ENCODE measurements at places on chromosomes 12 and 14.

DNA sequence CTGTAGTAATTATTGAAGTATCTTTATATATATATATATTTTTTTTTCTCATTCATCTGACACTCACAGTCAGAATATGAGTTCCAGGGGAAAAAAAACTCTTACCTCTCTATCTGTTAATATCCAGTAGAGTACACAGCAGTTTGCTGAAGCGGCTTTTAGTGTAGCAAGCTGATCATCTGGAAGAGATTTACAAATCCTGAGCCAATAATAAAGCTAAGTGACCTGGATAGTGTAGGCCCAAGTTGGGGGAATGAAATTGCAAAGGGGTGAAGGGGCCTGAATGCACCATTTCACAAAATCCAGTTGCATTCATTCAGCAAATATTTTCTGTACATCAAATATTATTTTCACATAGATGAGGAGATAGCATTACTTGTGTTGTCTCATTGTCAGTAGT lies 234.6 kb upstream of the FLRT2 start:
- DNase-seq = no peak

GRCh38 chr12:101794574-101794973 lies 36.2 kb downstream of the GNPTAB start:
- no peak for DNase-seq

DNA sequence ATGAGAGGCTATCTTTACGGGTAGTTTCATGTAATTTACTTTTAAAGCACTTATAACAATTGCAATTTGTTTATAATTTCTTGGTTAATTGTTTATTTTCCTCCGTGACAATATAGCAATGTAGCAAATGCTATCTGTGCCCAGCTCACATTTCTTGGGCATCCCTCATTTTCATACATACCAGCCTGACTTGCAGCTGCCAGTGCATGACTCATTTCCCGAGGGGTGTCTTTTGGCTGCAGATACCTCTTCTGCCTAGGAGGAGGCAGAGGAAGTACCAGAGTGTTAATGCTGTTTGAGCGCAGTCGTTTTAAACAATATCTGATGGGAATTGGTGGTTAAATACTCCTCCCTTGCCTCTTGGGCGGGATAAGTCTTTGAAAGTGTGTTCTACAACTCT lies 104.2 kb upstream of the ABCD2 start:
- DNase-seq = no peak

DNA sequence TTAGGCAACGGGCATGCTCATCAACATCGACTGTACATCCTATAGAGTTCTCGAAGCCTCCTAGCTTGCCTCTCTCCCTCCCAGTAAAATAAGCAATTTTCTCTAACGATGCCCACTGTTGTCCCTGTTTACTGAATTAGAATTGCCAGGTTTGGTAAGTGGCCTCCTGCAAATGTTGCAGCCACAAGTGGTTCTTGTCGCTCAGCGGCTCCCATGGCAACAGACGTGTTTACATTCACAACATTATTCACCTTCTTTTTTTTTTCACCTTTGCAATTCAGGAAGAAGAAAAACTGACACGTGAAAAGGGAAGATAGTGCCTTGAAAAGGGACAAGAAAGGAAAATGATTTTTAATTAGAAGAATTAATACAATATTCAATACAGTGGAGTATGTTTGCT lies 100.9 kb upstream of the PKP2 start:
- no peak for DNase-seq

DNA sequence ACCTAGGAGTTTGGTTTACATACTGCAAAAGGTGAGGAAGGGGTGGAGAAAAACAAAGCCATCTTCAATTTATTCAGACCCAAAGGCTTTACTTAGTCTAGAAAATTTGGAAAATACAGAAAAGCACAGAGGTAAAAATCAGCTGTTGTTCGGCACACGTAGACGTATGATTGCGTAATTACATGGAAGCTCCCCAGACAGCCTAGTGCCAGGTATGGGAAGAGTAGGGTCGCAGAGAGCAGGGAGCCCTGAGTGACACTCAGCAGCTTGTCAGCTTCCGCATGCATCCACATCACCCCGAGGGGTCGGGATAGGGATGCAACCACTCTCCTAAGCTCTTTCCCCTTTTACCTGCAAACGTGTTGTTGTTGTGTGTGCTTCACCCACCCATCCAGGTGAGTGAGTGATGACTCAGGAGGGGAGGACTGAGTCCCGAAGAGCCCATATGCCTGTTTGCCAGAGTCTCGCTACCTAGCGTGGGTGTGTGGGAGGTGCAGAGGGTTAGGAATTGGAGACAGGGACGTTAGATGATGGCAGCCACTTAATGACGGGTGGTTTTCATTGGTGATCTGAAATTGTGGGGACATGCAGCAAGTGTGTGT lies 20.1 kb downstream of the PIWIL1 start:
- DNase-seq = no peak

GRCh38 chr14:49851813-49852212 lies 775 bp downstream of the NEMF start:
- DNase-seq = no peak

- no peak for DNase-seq
These were observed 27.6 kb downstream of the SBNO1 start for GRCh38 chr12:123337070-123337469.

- no peak for DNase-seq
These were observed 300.9 kb downstream of the CACNA1C start for GRCh38 chr12:2353691-2354090.

DNA sequence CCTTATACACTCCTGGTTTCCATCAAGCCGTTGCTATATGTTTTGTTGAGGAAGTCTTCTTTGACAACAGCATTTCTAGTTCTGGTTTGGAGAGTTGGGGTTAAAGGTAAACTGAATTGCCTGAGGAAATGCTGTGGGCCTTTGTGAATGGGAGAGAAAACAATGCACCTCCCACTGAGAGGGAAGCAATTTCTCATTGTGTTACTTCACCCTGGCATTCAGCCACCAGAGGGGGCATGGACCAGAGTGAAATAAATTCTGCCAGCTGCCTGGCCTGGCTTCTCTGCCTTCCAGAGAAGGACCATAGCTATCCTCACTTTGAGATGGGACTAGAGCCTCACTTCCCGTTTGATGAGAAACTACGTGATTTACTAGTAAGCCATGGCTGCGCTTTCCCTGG lies 475.3 kb downstream of the EGLN3 start:
- DNase-seq = peak; percentile 0

DNA sequence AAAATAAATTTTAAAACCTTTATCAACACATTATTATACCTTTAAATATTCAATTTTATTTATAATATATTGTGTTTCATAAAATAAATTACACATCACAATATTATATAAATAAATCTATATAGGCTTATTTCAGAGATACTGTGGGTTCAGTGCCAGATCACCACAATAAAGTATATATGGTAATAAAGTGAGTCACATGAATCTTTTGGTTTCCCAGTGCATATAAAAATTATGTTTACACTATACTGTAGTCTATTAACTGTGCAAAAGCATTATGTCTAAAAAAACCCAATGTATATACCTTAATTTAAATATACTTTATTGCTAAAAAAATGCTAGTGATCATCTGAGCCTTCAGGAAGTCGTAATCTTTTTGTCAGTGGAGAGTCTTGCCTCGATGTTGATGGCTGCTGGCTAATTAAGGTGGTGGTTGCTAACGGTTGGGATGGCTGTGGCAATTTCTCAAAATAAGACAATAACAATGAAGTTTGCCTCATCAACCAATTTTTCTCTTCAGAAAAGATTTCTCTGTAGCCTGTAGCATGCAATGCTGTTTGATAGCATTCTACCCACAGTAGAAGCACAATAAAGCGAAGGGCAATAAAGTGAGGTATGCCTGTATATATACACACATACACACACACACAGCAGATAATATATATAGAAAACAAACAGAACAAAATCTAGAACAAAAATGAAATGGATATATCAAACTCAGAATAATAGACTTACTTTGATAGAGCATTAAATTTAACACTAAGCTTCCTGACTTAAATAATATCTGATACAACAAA lies 32.4 kb downstream of the CCDC59 start:
- DNase-seq = no peak

DNA sequence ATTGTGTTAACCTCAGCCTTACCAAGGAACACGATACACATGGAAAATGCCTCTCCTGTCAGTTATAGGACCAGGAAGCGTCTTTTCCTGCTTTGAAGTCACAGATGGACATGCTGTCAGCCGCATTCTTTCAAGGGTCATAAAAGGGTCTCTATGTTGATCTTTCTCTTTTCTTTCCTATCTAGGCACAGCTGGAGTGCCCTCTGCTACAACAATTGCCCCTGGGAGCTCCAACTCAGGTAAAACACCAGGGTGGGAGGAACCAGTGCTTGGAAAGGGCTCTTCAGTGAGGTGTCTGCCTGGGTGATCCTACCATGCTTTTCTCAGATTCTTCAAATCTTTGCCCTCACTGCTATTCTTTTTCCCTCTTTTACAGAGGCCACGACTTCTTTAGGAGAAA lies 157.4 kb upstream of the CNTN1 start:
- DNase-seq = no peak

DNA sequence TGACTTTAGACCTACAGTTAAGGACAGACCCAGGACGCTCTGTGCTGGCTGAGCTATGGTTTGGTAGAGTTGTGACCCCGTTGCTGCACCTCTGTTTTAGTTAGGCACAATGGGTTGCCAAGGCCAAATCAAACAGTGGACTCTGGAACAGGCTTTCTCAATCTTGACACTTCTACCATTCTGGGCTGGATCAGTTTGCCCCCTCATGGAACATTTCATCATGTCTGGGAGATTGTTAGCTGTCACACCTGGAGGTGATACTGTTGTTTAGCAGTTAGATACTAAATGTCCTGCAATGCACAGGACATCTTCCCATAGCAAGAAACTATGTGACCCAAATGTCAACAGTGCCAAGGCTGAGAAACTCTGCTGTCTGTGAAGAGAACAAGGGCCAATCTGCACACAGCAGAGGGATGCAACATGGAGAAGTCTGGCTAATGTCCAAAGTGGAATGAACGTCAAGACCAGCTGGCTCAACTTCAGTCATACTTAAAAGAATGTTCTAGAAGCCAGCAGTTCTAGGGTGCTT lies 65.6 kb upstream of the DICER1 start:
- DNase-seq = no peak

GRCh38 chr12:2891240-2892053 lies 756 bp downstream of the TULP3 start:
- DNase-seq = peak; percentile 15

GRCh38 chr12:42588524-42589464 lies 752 bp downstream of the PRICKLE1 start:
- DNase-seq = no peak
